ENCODE measurements at places on chromosomes 11 and 22.

DNA sequence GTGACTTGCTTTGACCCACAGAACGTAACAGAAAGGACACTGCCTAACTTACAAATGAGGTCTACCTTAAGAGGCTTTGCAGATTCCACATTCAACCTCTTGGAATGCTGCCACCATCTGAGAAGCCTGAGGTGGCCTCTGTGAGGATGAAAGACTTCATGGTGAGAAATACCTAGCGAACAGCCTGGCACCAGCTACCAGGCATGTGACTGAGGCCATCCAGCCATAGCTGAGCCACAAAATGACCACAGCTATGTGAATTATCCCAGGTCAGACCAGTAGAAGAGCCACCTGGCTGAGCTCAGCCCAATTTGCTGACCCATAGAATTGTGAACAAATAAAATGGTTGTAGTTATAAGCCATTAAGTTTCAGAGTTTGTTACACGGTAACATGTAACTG is 37.5 kb downstream of the PPARA start:
- DNase-seq = no peak

DNA sequence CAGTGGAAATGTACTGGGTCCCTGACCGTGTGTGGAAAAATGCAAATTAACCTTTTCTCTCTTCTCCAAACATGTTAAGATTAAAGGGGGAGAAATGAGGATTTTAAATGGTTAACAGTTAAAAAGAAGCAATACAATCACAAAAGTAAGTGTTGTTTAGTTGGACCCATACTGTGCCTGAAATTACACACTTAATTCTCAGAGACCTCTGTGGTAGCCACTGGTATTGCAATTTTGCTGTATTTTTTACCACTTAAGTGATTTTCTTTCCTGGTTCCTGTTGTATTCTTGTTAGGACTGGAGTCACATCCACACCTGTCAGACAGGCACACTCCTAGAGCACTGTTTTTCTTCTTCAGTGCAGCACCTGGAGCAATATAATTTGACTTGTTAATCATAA is 179.6 kb upstream of the PDGFD start:
- no peak for DNase-seq

DNA sequence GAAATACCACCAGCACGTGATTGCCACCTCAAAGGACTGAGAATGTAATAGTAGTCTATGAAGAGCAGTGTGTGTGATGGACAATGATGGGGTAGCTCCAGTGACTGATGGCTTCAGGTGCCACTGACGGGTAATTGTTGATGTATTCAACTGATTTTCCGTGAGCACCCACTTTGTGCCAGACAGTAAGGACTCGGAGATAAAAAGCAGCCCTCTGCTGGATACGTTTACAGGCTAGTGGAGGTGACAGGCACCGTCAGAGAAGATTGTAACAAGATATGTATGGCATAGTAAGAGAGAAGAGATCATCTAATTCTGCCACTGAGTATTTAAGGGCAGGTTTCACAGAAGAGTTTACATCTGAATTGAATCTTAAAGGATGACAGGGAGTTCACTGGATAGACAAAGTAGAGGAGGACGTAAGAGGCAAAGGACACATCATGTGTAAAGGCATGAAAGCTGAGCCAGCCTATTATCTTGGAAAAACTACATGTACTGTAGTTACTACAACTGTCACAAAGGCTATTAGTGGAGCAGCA is 1.1 kb upstream of the ENTHD1 start:
- no peak for DNase-seq

DNA sequence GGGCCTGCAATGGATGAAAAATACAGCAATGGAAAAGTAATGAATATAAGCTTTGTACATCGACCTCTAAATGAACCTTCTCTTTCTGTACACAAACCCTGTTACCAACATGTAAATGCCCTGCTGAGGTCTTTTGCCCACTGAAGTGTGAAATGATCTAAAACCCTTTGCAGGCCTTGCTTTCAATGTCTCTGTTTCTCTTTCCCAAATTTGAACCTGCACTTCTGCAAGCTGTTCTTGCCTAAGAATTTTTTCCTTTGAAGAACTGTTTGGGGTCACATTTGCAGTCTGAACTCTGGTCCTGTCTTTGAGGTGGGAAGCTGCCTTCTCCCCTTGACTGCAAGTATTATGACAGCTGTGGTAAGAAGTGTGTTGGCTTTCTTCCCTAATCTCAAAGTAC is 1237.1 kb downstream of the FAM181B start:
- DNase-seq = no peak

DNA sequence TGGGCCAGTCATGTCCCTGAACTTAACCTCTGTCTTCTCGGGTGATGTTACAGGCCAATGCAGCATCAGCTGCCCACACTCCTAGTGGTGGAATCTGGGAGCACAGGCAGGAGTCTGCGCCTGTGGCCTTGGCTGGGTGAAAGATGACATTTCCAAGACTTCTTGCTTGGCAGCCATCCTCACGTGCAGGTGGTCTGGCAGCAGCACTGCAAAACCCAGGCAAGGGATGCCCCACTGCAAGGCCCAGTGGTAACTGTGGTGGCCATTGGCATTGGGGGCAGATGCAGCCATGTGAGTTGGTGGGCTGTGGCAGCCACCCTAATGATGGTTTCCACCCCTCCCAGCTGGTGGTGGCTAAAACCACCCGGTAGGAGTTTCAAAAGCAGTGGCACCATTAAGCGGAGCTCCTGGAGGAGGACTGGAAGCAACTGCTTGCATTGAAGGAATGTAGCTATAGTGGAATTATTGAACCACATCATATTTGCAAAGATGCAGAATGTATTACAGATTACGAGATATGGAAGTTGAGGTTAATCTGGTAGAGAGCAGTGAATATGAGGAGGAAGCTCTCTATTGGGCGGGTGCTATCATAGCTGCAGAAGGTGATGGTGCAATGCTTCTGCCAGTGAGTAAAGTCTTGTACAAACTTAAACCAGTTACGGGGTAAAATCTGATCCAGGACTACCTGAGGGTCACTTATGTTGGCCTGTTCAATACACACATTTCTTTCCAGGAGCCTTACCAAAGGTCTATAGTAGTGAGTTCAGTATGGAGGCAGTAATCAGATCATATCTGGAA is 120.7 kb upstream of the TOP3B start:
- no peak for DNase-seq

- DNase-seq = no peak
Measured at GRCh38 chr22:35440129-35440528, 40.2 kb downstream of the MCM5 start.

GRCh38 chr11:109085708-109086373 is 336.1 kb upstream of the C11orf87 start:
- DNase-seq = no peak

- DNase-seq = no peak
Measured at GRCh38 chr11:127895776-127896175, 691.6 kb downstream of the ETS1 start.

DNA sequence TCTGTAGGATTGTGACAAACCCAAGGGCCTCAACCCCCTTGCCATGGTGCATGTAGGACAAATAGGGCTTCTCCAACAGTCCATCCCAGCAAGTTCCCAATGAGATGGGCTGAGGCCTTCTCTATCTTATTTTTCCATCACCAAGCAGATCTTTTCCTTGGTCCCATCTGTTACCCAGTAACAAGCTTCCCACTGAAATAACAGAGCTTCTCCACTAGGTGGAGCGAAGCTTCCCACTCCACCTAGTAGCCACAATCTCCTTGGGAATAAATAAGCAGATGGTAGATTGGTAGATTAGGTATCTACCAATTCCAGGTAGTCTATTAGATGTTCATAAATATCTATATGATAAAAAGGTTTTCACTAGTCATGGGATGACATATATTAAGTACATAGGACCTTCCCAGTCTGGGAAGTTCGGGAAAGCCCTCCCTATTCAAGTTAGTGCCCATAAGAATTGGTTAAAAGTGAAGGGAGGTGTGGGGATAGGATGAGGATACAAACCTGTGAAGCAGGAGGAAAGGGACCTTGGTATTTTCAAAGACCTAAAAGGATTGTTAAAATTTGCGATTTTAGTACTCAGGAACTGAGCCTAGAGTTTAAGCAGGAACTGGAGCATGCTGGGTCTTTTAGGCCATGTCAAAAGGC is 5.9 kb upstream of the OR52L1 start:
- DNase-seq = no peak

GRCh38 chr22:20242393-20243175 is 25.5 kb downstream of the RTN4R start:
- no peak for DNase-seq
